ENCODE measurements at places on chromosomes 6 and 20.

GRCh38 chr20:16474363-16474762, 98.9 kb downstream of the KIF16B start:
- DNase-seq, result no peak

DNA sequence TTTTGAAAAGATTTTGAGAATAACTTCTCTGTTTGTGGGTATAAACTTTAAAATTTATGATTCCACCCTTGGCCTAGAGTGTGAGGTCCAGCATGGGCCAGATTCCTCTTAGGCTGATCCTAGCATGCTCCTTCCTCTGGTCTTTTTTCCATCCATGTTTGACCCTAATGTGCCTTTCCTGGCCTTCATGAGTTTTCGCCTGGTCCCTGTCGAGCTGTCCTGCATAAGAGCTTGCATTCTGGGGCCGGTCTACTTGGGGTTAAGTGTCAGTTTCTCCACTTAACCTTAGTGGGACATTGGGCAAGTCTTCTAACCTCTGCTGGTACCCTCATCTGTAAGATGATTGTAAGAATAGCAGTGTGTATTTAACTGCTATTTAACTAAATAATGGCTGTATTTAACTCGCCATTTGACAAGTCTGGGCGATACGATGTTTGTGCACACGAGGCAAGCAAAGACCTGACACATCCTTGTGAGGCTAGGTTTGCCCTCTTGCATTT, 40.7 kb upstream of the TAGAP start:
- DNase-seq, result no peak

GRCh38 chr20:44111712-44112335, 75.2 kb downstream of the JPH2 start:
- DNase-seq, result no peak

DNA sequence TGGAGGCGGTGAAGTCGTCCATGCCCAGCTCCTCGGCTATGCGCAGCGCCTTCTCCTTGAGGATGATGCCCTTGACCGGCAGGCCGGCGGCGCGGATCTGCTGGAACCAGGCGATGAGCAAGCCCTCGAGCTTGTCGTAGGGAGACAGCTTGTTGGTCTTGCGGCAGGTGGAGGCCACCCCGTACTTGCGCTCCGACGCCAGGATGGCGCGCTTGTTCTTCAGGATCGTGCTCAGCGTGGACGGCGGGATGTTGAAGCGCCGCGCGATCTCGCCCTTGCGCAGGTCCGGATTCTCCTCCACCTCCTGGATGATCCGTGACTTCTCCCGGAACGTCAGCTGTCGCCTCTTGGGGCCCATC, 435 bp downstream of the CENPB start:
- DNase-seq, result peak; percentile 63

- no peak for DNase-seq
Measured at GRCh38 chr6:66245231-66245630, 538.2 kb upstream of the EYS start.

DNA sequence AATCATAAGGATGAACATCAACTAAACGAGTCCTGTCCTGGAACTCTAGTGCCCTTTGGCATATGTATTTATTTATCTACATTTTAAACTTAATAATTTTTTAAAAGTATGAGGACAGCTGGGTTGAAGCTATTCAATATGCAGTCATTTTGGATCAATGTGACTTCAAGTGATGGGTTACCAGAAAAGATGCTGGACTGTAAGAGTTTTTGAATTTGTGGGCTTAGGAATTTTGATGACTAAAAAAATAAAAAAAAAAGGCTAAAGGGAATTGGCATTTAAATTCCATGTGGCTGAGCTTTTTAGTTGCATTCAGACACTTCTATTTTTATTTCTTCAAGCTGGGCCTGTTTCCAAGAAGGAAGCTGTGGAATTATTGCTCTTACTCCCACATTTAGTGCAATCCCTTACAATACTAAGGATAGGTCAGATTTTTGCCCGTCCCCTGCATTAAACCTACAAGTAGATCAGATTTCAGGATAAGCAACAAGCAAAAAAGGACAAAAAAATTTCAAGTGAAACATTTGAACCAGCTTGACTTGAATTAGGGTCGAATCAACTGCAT, 704.2 kb upstream of the CITED2 start:
- no peak for DNase-seq

DNA sequence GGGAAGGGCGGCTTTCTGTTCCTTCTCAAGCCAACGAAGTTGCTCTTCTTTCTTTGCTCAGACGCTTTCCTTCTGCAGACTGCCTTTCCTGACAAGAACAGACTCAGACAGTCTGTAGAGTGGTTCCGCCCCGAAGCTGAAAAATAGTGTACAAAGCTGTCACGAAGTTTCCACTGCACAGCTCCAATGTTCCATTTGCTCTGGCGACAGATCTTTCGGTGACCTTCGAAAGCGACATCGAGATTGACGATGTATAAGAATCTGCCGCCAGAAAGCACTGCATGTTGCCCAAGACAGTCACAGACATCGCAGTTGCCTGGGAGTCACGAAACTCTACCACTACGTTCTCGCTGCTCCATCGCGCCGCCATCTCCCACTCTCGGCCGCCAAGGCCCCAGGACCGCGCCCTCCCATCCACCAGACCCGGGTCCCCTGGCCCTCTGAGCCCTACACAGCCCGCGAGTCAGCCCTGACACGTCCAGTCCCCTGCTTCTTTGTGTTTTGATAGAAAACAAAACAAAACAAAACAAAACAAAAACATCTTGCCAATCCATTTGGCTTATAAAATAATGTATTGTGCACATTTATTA, 42.1 kb upstream of the ZNF184 start:
- no peak for DNase-seq

DNA sequence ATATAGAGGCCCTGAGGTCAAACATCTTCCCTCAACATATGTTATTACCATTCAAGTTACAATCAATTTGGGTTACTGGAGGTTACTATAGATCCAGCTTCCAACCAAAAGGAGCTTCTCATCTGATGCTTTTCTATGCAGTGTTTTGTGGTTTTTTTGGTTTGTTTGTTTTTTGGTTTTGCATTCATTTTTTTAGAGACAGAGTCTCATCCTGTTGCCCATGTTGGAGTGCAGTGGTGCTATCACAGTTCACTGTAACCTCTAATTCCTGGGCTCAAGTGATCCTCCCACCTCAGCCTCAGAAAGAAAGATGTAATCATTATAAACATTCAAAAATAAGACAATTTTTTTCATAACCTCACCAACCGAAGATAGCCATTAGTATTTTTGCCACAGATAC, 124.4 kb upstream of the JARID2 start:
- DNase-seq, result no peak

GRCh38 chr20:33008336-33009213, 1.1 kb downstream of the BPIFB2 start:
- no peak for DNase-seq

GRCh38 chr20:58608096-58608840, 42.8 kb upstream of the STX16 start:
- no peak for DNase-seq

DNA sequence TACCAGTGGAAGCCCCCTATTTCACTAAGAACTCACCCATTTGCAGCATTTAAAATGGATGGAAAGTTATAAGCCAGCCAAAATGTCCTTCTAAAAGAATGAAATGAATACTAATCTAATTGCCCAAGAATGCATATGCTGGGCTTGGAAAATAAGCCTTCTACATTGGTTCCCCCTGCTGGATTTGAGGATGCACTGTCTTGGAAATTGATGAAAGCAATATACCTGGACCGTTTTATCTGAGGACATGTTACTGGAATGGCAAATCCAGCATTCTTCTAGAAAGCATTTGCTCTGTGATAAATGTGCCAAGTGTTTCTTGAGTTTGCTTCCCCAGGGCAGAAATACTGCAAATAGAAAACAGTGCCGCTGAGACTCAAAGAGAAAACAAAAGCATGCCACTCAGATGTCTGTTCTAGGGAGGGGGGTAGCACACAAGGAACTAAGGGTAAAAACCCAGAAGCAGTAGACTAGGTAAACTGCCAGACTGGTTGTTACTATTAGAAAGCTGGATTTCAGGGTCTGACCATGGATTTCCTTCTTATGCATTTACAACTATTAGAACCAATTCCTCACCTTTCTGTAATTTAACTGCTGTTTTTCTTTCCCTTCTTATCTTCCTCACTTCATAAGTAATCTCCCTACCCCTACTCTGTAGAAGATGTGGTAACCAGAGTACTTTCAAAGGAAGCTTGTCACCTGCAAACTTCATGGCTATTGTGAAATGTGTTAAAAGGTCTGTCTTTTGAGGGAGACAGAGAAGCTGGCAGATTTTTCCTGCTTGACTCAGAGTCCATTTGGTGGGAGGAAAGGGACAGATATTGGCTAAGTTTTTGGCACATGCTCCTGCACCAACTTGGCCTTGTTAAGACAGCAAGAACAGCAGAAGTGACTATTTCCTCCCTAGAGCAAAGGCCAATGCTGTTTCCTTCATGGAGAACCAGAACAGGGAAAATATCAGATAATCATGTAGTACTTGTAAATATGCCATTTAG, 642.6 kb downstream of the KIF16B start:
- peak; percentile 44 for DNase-seq

Measured in B cell (primary cell).